Cerebellum (tissue), 4 donors: ENCODE measurements at places on chromosomes 11 and 22. TPM values are rescaled to one million over a fixed set of nuclear protein-coding genes. Genes with fewer than 3 reads are reported as not detected.
A peak's percentile ranks its signal among the peaks of the same experiment; 100 is the strongest.

DNA sequence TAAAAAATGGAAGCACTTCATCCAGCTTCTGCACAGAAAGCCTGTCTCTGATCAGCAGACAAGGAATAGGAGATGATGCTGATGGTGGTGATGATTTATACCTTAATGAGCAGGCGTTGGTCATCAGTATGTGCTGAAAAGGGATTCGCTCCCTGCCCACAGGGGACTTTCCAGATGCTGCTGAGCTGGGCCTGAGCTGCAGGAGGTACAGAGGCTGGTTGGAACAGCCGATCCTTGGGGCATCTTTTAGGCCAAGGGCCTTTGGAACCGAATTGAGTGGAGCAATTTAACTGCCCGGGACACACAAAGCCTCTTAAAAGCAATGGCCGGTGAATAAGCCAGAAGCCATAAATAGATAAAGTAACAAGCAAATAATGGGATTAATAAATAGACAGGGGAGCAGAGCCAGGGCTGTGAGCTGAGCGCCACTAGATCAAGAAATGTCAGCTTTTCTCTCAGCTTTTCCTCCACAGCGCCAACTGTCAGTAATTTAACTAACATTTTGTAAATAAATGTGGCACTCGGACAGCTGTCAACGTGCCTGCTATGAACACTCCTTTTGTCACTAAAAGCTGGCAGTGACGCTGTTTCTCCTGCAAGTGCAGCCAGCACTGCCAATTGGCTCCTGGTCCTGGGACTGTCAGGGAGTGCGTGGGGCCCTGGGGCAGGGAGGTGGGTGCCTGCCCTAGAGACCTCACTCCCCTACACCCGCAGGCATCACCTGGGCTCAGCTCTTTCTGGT, 562.3 kb downstream of the NTM start:
- peak; percentile 73 for DNase-seq

GRCh38 chr11:8911029-8911823, at the start of gene AKIP1:
Gene AKIP1 (plus strand): TSS chr11:8911189. CDS start chr11:8911450, 261 bp downstream.
- peak; percentile 92 for DNase-seq

- DNase-seq, result no peak
These were observed 68.0 kb downstream of the ZBTB44 start for GRCh38 chr11:130246738-130247137.

- no peak for DNase-seq
These were observed 6.5 kb downstream of the RAB36 start for GRCh38 chr22:23151827-23152226.

The RTN4RL2 gene
- total RNA-seq, result 1.2 TPM

The CTSF gene
- 25.3 TPM for total RNA-seq

GRCh38 chr11:116563712-116564047, 209.1 kb downstream of the BUD13 start:
- DNase-seq, result no peak

The BIK gene
- total RNA-seq, result 0.91 TPM

- no peak for DNase-seq
These were observed 218.9 kb upstream of the ISX start for GRCh38 chr22:34847072-34847471.

- DNase-seq, result no peak
These were observed 94.0 kb upstream of the TMEM45B start for GRCh38 chr11:129721685-129722084.

- no peak for DNase-seq
These were observed 99.0 kb upstream of the LARGE1 start for GRCh38 chr22:34019190-34019845.

The ATG2A gene
- total RNA-seq, result 9.6 TPM

GRCh38 chr11:113725407-113725806, 19.3 kb upstream of the TMPRSS5 start:
- DNase-seq, result no peak

DNA sequence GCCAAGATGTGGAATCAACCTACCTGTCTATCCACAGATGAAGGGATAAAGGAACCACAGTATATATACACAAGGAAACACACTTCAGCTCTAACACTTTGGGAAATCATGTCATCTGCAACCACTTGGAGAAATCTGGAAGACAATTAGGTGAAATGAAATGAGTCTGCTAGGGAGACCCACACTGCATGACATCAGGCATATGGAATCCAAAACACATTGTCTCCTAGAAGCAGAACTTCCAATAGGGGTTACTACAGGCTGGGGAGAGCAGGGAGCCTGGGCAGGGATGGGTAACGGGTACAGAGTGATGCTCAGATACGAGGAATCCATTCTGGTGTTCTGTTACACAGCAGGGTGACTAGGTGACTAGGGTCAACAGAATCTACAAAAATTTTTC, 18.3 kb downstream of the RGL4 start:
- DNase-seq, result no peak
